Naive thymus-derived CD4-positive, alpha-beta T cell (primary cell): ENCODE measurements at places on chromosomes 6 and 20. TPM values are rescaled to one million over a fixed set of nuclear protein-coding genes. Genes with fewer than 3 reads are reported as not detected.

DNA sequence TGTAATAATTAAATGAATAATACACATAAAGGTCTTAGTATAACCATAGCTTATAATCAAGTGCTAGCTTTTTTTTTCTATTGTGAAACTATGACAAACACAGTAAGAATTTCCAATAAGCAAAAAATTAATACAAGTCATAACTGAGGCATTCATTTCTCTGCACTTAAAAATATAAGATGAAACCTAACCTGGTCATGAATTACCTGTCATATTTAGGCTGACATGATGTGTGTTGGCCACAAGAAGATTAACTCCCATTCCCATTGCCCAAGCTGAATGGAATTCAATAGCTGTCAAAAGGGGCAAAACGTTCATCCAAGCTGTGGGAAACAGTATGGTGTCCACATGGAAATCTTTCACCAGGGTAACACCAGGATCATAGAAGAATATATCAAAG, 5.4 kb downstream of the VNN2 start:
- no peak for DNase-seq

DNA sequence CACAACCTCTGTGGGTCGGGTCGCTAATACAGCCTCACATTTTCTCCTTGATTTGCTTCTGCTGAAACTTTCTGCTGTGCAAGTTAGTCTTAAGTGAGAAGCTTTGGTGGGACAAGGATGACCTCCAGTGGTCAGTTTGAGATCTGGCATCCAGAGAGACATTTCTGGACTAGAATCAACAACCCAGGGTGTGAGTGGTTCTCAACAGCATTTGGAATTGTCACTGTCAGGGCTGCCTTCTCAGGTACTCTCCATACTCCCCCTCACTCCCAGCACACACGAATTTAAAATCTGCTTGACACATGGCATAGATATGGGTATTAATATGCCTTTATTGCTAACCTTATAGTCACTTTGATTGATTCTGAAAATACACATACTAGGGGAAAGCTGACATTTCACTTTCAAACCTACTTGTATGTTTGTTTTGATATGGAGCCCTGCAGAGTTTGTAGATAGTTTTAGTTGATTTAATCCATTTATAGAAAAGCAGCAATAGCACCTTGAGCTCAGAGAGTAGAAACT, 13.2 kb downstream of the OTOR start:
- peak; percentile 37 for DNase-seq

DNA sequence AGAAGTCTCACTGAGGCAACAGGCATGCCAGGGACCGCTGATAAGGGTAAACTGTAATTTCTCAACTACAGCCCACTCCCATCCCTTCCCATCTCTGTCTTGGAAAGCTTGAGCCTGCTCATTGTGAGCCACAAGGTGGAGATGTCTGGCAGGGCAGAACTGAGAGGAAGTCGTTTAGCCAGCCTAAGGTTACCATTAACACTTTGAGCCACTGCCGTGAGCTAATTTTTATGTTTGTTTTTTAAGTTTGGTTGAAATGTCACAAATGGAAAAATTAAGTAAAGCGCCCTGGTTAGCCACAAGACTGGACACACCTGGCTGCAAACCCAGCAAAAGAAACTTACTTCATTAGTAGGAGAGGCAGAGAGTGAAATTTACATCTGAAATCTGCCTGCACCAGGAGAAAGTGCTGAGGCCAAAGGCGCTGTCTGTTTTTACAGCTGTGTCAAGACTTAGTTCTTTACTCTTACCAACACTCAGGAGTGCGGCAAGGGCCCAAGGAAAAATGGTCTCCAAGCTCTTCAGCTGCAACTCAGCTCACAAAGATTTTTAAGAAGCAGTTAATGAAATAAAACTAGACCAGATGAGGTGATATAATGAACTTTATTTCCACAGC, 50.0 kb upstream of the FAM83C start:
- no peak for DNase-seq

GRCh38 chr6:4403828-4404227, 268.5 kb upstream of the ECI2 start:
- DNase-seq: no peak

DNA sequence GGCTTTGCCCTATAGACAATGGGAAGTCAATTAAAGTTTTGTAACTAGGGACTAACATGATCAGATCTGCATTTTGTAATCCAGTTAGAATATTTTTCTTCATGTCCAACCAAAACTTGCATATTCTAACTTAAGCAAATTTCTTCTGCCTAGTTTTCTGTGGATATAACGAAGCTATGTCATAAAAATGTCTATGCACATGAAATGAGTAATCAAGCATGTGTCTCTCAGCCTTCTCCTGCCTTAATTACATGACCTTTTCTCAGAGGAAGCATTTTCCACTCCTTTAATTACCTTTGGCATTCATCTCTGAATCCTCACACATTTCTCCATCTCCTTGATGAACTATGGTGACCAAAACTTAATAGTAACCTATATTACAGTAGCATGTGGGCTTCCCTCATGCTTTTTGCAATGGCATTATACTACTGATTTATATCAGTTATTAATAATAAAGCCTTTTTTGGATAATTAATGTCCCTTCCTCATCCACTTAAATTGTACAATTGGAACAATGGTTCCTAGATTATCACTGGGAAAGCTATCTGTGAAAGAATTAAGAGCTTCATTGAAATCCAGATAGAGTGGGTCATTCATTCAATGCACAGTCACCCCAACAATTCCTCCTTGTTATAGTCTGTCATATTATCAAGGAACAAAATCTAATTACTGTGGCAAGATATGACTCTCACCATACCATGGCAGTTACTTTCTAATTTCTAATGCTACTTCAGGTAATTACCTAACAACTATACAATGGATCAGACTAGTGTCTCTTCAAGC, 19.1 kb upstream of the FBXO9 start:
- DNase-seq: no peak

DNA sequence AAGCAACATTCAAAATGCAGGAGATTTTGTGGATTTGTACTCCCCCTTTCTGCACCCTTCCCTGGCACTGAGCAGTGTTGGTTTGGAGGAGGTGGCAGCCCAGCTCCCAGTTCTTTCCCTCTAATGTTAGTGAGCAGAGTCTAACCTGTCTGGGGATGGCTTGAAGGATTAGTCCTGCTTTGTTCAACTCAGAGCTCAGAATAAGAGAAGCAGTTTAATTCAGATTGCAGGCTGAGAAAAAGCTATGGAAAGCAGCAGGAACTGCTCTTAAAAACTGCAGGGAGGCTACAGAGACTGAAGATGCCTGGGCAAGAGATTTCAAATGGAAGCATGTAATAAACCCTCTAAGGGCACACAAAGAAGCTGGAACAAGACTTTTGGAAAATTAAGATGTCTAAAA, 223.4 kb upstream of the GGTLC1 start:
- no peak for DNase-seq

- DNase-seq: no peak
Measured at GRCh38 chr20:63627751-63628245, 897 bp upstream of the GMEB2 start.

- no peak for DNase-seq
Measured at GRCh38 chr6:27452496-27452897, 20.4 kb downstream of the ZNF184 start.

- DNase-seq: no peak
Measured at GRCh38 chr20:14193443-14193842, 144.0 kb downstream of the FLRT3 start.

- DNase-seq: no peak
Measured at GRCh38 chr6:108846101-108846500, 2.1 kb upstream of the ARMC2 start.

- DNase-seq: no peak
Measured at GRCh38 chr20:17491488-17491887, 39.7 kb downstream of the BFSP1 start.

DNA sequence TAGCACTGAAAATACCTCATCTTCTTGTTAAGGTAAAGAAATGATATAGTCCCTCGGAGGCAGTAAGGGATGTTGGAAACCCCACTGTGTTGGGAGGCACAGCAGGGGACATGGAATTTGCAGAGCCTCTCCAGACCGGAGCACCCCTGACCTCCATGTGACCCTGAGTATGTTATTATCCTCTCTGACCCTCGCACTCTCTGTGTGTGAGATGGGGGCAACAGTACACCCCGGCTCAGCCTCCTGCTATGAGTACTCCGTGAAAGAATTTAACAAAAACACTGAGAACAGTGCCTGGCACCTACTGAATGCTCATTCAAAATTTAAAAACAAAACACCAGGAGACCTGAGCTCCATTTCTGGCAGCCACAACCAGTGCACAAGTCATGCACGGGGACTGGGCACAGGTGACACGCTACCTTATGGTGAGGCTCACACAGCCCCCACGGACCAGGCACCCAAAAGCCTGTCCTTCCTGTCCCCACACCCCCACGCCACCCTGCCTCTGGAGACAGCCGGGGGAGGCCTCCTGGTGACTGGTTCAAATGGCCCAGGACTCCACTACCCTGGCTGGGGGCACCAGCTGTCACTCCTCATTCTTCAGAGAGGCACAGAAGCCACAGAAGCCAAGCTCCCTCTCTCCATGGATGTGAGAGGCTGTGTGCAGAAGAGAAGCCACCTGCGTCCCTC, 6.1 kb downstream of the NINL start:
- DNase-seq: no peak

GRCh38 chr6:44176762-44177509, 18.3 kb downstream of the CAPN11 start:
- DNase-seq: no peak

DNA sequence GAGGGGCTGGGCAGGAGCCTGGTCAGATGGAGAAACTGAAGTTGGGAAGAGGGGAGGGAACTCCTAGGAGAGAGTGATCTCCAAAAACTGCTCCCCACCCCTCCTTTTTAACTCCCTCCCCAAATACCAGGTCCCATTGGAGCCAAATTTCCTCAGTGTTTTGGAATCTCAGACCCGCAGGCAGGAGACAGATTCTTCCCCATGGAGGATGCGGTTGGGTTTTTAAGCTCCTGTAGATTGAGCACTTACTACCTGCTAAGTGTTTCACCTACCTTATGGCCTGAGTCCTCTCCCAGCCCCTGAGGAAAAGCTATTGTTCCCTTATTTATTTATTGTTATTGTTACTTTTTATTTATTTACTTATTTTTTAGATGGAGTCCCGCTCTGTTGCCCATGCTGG, 73.2 kb downstream of the CEBPB start:
- DNase-seq: no peak

DNA sequence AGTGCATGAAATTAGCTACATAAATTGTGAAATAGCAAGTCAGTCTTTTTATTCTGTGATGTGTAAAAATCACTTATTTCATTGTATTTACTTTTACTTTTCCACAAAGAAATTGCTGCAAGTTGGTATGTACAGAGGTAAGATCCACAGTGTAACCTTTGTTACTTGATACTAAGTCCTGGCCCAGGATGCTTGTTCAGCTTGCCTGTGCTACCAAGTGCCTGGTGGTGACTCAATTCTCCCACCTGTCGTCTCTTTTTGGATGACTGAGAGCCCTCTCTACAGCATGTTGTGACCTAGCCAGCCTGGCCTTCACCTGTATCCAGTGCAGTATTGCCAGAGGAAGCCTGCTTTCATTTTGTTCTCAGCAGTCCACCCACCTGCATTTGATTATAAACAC, 54.9 kb downstream of the ANKRD6 start:
- no peak for DNase-seq

GRCh38 chr6:168838037-168838399, 397.0 kb downstream of the SMOC2 start:
- no peak for DNase-seq

DNA sequence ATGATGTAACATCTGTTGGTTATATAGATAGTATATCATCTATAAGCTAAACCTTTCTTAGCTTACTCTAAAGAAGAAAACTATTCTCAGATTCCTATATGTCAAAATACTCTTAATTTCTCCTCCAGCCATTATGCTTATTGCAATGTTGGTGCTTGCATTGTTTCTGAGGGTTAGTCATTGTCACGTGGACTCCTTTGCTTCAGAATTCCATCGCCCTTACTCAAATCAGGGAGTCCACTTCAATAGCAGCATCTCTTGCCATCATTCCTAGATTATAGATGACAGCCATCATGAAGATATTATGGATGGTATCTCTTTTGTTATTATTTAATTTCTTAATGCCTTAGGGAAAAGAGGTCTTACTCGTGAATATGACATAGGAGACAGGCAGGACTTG, 776.1 kb downstream of the TENT5A start:
- DNase-seq: no peak

DNA sequence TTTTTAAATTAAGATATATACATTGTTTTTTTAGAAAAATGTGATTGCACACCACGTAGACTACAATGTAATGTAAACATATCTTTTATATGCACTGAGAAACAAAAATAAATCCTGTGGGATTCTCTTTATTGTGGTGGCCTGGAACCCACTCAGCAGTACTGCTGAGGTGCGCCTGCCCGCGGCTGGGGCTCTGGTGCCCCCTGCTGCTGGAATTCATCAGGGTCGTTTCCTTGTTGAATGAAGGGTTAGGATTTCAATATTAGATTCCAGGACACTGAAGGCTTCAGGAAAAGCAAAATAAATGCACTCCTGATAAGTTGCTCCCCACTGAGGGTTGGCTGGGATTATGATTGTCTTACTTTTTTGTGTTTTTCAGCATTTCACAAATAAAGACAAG, 175.8 kb upstream of the GGTLC1 start:
- no peak for DNase-seq

DNA sequence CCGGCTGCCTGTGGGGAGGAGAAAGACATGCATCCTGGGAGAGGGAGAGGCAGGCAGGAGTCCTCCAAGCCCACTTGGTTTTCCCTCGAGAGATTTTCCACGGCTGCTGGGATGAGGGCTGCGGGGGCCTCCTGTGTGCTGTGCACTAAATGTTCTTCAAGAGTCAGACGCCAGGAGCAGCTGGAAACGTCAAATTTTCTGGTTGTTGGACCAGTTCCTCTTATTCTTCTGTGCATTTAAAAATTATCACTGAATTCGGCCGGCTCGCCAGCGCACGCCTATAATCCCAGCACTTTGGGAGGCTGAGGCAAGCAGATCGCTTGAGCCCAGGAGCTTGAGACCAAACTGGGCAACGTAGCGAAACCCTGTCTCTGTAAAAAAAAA, 32.8 kb upstream of the NTSR1 start:
- no peak for DNase-seq

GRCh38 chr6:144216668-144217218, 66.4 kb downstream of the STX11 start:
- no peak for DNase-seq

GRCh38 chr6:32685603-32686002, 19.1 kb upstream of the HLA-DQB1 start:
- peak; percentile 62 for DNase-seq

DNA sequence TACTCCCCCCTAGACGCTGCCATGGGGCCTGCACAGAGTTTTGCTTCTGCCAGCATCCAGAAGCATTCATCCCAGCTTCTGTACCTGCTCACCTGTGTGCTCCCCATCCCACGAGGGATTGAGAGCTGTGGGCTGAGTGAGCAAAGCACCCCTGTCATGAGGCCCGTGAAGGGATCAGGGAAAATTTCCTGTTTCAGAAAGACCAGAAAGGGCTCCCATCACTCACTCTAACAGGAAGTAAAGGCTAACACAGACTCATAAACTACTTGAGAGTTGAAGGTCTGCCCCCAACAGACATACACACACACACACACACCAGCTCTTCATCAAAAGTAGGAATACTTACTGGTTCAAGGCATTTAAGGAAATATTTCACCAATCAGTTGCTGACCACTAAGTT, 256.5 kb upstream of the NT5E start:
- DNase-seq: no peak

GRCh38 chr20:40848526-40848925, 159.5 kb upstream of the MAFB start:
- DNase-seq: no peak

Gene PACSIN1
- polyA plus RNA-seq: 0.29 TPM

Gene CTCFL
- polyA plus RNA-seq: not detected

Gene BTN3A1
- polyA plus RNA-seq: 64.6 TPM

Gene ARMH2
- polyA plus RNA-seq: 0.70 TPM

Gene SLC13A3
- polyA plus RNA-seq: not detected

Gene MRAP2
- not detected for polyA plus RNA-seq

Gene LHFPL5
- polyA plus RNA-seq: not detected

Gene ENPP5
- 0.50 TPM for polyA plus RNA-seq
